ENCODE measurements at places on chromosomes 1 and 21.
A peak's percentile ranks its signal among the peaks of the same experiment; 100 is the strongest.

GRCh38 chr1:86833461-86834215, 80.3 kb downstream of the SELENOF start:
- DNase-seq: peak; percentile 72

DNA sequence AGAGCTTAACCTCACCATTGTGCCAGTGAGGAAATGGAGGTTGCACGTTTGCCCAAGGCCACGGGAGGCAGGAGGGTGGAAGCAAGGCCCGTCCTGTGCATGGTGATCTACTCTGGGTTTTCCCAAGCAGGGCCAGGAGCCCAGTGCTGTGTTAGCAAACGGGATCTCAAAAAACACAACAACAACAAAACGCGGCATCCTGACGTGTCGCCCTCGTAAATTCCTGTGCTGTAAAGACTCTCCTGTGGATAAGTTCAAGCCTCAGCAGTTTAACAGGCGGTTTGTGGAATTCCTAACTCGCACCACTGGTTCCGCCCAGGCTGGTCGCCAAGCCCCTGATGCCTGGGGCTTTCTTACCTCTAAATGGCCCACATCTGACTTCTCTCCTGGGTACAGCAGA, 39.1 kb downstream of the TFF3 start:
- no peak for DNase-seq

DNA sequence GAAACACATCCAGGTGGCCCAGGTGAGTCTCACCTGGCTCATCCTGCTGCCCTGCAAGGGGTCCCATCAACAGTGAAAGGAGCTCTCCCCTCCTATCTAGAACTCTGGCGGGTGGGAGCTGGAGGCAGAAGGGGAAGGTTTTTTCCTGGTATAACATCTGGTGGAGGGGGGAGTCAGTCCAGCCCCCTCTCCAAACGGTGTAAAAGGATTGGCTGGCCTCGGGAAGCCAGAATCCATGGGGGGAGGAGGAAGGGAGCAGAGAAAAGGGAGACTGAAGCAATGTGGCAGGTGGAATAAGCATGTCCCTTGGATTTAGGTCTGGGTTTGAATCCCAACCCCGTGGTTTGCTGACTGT, 1.2 kb upstream of the CAMK2N1 start:
- no peak for DNase-seq

- no peak for DNase-seq
Measured at GRCh38 chr1:152473887-152474537, 36.6 kb upstream of the LCE5A start.

DNA sequence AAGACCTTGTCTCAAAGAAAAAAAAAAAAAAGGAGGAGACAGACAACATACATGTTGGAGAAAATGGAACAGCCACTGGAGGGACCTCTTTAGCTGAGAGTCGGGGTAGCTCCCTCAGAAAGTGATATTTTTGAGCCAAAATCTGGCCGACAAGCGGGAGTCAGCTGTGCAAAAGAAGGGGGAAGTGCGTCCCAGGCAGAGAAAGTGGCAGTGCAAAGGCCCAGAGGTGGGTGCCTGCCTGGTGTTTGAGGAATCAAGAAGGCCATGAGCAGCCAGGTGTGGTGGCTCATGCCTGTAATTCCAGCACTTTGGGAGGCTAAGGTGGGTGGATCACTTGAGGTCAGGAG, 6.1 kb upstream of the CROCC start:
- DNase-seq: no peak

- DNase-seq: no peak
Measured at GRCh38 chr1:234901491-234902049, 227.1 kb downstream of the TOMM20 start.

DNA sequence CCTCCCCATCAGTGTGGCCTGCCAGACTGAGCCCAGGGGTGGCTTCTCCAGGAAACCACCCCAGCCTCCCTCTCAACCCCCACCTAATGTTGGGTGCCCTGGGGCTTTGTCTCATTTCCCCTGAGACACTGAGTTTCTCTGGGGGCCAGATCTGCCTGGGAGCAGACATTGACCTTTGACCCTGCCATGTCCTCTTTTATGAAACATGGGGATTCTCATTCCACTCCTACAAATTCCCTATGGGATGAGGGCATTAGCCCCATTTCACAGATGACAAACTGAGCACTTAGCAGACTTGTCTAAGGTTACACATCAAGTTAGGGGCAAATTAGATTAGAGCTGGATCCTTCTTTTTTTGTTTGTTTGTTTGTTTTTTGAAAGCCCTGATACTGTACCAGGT, 24.1 kb downstream of the RHBG start:
- no peak for DNase-seq

GRCh38 chr1:212283741-212284140, 1.5 kb upstream of the PPP2R5A start:
- no peak for DNase-seq

DNA sequence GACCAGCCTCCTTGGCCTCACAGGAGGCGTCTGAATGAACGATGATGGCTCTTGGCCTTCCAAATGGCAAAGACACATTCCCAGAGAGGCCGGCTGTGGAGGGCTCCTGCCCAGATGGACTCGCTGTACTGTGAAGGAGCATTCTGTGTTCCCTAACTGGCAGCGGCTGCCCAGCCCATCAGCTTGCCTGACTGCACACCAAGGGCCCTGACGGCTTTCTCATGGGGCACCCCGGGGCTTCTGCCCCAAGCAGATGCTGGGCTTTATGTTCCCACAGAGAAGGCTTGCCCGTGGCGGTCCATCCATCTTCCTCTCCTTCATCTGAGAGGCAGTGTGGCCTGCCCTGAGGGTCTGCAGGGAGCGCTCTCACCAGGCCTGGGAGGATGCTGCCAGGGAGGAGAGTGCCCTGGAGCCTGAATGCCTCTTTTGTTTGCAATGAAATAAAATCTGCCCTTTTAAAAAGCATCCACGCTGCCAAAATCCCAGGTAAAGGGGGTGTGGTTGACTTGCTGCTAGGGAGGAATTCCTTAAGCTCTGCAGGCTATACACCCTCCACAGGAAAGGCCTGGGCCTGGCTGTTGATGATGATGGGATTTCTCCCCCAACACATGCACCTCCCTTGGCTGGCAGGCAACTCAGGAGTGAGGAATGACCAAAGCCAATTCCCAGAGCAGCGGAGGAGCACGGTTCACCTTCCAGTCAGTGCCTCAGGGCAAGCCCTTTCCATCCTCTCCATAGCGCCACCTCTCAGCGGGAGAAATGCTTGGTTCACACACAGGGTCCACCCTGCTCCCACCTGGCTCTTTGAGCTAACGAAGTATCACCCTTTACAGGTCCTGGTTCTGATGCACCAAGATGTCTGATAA, 84.6 kb upstream of the SSX2IP start:
- no peak for DNase-seq

DNA sequence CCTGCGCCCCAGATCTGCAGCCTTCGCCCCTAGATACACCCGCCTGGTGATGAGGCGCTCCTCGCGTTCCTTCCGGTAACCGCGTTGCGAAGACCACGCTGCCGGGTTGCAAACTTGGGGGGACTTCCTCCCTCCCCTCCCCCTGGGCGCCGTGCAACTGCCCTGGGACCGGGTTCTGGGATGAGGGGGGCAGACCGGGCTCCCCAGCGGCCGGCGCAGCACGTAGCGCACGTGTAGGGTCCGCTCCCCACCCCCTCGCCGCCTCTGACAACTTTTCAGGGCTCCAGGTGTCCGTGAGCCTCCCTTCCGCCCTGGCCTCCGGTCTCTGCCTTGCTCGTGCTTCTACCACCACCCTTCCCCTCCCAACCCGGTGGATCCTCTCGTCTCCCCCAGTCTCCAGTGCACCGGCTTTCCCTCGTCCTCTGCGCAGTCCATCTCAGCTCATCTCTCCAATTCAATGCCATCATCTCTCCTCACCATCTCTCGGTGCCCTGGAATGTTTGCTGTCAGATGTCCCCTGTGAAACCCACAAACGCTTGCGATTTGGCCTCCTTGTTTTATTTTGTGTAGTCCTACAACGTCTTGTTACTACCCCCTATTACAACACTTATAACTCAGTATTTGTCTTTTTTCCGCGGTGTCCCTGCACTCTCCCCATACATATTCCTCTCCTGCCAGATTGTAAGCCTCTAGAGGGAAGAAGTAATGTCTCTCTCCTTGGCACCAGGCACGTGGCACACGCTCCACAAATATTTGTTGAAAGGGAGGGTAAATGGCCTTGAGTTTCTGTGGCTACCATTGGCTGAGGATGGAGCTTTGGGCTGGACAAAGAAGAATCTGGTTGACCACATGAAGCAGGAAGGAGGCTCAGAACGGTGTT, 782 bp downstream of the PCAT6 start:
- DNase-seq: no peak

DNA sequence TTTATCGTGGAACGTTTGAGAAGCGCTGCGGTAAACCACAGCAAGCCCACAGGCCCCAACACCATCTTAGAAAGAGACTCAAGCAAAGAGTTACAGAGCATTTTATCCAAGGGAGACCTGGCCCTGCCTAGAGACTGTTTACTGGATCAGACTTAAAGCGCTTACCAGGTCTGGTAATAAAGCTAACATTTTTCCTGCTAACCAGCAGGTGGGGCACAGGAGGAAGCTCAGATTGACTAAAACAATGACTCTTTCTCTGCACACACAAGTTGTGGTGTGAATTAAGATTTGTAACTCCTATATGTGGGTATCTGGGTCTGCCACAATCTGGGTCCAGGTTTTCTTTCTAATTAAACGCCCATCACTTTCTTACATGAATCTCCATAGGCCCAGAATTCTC, 136.5 kb upstream of the ETS2 start:
- DNase-seq: no peak

All from GM04504 (cell line).